Substantia nigra (tissue), 51 donors: ENCODE measurements at places on chromosomes 5 and 9.

- DNase-seq, result no peak
Observed at GRCh38 chr9:124412228-124412575, 3.0 kb downstream of the PSMB7 start.

DNA sequence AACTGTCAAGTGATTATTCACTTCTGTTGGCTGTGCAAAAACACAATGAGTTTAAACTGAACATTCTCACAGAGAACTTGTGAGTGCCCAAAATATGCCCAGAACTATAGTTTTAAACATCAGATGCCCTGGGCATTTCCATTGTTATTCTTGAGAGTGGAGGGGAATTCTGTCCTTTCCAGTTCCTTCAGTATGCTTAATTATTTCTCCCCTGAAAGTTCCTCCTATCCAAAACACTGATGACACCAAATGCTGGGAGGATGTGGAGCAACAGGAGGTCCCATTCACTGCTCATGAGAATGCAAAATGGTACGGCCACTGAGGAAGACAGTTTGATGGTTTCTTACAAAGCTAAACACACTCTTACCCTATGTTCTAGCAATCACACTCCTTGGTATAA is 55.5 kb downstream of the ROR2 start:
- DNase-seq, result no peak

DNA sequence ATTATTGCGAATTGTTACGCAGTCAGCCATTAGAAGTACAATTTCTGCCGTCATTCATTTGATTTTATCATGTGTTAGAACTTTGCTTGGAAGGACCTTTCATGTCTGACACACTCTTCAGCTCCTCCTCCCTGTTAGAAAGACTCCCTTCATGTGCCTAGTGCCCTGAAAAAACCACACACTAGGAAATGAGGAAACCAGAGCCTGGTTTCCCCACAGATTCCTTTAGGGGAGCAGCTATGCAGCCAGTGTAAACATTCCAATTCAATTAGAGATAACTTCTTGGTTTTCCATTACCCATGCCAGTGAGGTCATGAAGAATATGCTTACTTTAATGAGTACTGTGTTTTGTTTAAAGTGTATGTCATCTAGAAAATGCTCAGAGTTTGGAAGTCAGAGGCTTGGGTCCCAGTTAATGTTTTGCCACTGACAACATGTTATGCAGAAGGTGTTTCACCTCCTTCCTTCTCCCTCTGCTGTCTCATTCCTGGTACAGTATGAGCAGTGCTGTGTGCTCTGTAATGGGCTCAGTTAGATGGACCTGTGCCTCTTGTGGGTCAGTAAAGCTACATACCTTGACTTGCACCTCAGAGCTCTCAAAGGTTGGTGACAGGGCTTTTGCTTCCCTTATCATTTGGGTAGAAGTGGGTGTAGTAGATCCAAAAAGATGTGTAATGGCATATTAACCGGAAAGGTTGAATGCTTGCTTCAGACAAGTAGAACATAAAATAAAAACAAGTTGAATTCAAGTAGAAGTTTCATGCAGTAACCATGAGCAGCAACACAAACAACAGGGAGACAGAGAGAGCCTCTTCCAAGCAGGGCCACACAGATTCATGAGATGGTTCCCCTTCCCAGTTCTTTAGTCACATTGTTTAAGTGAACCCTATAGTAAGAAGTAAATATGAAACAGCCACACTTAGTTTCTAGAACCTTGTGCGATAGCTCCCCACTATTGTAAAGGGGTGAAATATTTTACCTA is 52.6 kb upstream of the TNFAIP8 start:
- no peak for DNase-seq

DNA sequence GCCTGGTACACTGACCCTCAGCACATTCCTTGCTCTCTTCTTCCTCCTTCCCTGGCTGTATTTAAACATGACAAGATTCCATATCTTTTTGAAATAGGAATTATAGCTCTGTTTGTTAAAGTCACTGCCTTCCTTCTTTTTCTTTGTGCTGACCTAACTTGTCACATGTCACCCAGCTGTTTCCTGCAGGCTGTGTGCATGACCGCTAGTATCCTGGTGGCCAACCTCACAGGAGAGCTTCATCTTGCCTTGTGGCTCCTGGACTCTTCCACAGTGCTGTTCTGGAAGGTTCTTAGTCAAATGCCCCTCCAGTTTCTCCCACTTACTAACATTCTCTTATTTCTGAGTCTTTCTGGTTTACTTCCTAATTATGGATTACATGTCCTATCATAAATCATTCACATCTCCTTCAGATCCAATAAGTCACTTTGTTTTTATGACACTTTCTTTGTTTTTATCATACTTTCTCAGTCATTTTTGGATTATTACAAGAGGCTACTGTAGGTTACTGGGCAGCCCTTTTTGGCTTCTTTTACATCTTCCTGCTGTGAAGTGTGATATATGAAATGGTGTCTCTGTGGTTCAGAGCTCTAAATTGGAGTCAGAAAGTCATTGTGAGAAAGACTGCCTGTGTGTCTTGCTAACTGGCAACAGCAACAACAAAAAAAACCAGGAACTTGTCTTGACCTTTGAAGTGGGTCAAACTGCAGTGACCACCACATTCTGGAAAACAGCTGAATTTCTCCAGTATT is 463.6 kb upstream of the DAP start:
- DNase-seq, result no peak

DNA sequence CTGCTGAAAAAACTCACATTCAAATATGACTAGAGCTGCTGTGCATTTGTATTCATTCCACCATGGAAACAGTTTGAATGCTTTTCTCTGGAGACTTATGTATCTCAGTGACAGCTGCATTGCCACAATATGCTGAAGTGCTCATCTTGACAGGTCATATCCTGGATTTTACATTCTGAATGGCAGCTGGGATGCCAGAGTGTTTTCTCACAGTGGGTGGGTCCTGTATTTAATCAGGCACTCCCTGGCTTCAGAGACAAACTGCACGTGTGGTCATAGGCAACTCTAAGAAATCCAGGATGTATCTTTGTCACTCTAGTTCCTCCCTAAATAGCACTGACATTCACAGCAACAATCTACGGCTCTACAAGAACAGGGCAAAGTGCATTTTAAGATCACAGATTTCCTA is 75.6 kb downstream of the ST8SIA4 start:
- no peak for DNase-seq

DNA sequence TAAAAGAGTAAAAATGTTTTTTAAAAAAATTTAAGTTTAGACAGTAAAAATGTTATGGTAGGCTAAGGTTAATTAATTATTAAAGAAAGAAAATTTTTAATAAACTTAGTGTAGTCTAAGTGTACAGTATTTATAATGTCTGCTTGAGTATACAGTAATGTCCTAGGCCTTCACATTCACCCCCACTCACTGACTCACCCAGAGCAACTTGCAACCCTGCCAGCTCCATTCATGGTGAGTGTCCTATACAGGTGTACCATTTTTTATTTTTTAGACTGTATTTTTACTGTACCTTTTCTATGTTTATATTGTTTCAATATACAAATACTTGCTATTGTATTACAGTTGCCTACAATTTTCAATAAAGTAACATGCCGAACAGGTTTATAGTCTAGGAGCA is 234.1 kb downstream of the AUH start:
- no peak for DNase-seq

- DNase-seq, result no peak
Observed at GRCh38 chr9:111839987-111840386, 45.2 kb upstream of the SHOC1 start.

DNA sequence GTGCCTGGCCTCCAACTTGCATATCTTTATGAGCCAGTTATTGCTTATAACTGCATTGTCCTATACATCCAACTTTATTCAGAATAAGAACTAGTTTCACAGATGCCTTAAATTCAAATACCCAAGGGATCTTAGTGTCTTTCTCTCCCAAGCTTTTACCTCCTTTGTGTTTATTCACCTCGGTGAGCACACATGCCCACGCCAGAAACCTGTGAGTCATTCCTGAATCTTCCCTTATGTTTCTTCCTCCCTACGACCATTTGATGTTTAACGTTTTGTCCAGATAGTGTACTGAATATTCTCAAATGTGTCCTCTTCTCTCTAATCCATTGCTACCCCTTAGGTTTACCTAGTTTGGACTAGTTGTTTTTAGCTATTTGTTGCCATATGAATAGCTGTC is 55.5 kb upstream of the MEGF10 start:
- no peak for DNase-seq

- no peak for DNase-seq
Observed at GRCh38 chr9:134169724-134170401, 5.5 kb upstream of the RNU6ATAC start.

DNA sequence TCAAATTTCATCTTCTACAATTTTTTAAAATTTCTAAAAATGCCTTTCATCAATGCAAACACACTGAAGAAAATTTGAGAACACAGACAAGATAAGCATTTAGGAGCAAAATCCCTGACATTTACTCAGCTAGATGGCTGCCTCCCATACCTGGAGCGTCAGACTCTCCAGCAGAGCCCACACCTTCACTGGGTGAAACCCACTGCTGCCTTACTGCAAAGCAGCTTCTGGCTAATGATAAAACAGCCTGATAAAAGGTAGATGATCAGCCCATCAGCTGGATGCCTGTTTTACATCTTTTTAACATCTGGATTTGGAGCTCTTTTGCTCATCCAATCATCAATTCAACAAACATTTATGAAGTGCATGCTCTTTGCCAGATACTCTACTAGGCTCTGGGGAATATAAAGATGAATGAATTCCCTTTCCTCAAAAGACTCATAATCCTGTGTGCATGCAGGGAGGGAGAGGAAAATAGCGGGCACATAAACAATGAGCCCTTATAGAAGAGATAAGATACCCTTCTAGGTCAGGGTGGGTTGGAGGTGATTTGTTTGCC is 271.2 kb downstream of the SAXO1 start:
- DNase-seq, result no peak

DNA sequence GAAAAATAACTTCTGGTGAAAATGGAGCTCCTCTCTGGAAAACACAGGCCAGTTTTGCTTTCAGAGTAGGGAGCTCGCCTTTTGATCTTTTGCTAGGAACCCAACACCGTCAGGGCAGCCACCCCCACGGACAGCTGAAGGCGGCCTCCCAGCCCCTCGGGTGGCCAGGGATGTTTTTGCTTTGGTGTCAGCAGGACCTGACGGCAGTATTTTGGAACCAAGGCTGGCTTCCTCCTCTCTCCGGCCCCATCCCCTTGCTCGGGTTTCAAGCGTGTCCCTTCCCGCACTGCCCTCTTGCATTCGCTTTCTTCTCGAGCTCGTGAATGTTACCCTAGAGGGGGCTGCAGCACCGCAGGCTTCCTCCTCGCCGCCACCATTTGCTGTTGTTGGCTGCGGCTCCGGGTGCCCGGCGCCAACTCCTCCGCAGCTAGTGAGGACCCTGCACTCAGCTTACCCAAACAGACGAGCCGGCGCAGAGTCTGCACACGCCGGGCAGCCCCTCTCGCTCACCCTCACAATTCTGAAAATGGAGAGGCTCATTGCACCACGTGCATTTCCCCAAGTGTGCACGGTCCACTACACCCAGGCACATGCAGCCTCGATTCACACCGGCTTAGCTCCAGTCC is 35.5 kb upstream of the ADAMTSL1 start:
- DNase-seq, result no peak

GRCh38 chr5:33745101-33745770 is 146.6 kb downstream of the ADAMTS12 start:
- DNase-seq, result no peak

- no peak for DNase-seq
Observed at GRCh38 chr5:94522117-94522516, 96.3 kb downstream of the KIAA0825 start.

GRCh38 chr5:149195337-149195887 is 54.1 kb downstream of the ABLIM3 start:
- no peak for DNase-seq

DNA sequence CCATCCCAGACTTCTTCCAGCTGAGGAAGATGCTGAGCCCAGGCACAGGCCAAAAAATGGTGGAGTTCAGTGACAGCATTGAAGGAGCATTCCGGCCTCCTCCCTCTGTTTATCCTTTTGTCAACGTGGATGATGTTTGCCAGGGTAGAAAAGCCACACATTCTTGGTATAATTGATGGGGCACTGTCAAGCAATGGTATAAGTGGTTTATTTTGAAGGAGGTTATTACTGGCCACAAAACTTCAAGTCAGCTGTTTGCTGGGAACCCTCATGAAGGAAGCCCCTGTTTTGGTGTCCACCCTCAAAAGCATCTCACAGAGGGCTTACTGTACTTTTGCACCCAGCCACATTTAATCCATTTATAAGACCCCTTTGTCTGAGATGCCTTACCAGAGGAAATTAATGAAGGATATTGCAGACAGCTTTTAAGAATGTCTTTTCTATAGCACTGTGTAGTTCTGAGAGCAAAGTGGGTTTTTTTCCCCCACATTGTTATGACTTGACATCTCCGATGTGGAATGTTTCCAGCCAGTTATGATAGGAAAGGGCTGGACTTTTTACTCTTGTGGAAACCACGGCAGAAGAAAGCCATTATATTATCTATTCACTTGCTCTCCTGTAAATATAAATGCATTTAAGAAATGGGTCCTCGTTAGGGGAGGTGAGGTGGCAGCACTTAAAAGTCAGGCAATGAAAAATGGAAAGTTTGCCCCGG is 95.5 kb upstream of the SPATA31D4 start:
- no peak for DNase-seq

- DNase-seq, result no peak
Observed at GRCh38 chr5:138603249-138603920, 28.2 kb upstream of the HSPA9 start.

- DNase-seq, result no peak
Observed at GRCh38 chr9:128479262-128479661, 23.5 kb downstream of the ODF2 start.

DNA sequence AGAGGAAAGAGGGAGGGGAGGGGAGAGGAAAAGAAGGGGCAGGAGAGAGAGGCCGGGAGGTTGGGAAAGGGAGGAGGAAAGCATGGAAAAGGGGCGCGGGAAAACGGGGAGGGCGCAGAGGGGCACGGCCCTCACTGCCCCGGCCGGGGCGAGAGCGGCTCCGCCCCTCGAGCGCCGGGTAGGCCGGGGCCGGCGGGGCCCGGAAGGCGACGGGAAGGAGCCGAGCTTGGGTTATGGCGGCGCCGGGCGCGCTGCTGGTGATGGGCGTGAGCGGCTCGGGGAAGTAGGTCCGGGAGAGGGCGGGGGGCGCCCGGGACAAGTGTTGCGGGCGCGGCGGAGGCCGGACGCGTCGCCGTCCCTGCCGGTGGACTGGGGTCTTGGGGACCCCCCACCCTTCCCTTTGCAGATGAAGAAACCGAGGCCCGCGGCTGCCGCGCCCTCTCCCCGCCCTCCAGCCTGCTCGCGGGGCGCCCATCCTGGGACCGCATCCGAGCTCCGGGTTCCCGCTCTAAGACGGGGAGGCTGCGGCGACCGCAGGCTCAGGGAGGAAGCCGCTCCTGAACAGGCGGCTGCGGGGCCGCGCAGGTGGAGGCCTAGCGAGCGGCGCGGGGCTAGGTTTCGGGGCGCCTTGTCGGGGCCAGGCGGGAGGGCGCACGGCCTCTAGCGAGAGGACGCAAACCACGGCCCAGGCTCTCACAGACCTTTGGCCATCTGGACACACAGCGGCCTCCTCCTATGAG is at the start of gene IDNK:
IDNK (plus strand) TSS at position 205 of the 740 bp plus-strand sequence; CDS start at position 234, 29 bp downstream.
- DNase-seq, result peak; percentile 62
